ENCODE measurements at places on chromosomes 7 and 10.

- no peak for DNase-seq
Observed at GRCh38 chr7:34011696-34012095, 106.4 kb downstream of the BMPER start.

GRCh38 chr10:70575874-70576802 is 26.4 kb downstream of the PRF1 start:
- peak; percentile 94 for DNase-seq

- no peak for DNase-seq
Observed at GRCh38 chr7:21104124-21104500, 317.4 kb upstream of the SP8 start.

DNA sequence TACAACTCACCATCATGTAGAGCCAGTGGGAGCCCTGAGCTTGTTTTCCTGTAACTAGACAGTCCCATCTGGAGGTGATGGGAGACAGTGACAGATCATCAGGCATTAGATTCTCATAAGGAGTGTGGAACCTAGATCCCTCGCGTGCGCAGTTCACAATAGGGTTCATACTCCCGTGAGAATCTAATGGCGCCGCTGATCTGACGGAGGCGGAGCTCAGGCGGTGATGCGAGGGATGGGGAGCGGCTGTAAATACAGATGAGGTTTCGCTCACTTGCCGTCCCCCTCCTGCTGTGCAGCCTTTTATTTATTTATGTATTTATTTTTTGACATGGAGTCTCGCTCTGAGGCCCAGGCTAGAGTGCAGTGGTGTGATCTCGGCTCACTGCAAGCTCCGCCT is 139.3 kb downstream of the CAMK1D start:
- DNase-seq = no peak

GRCh38 chr10:104646146-104646545 is 5.1 kb downstream of the SORCS3 start:
- no peak for DNase-seq

DNA sequence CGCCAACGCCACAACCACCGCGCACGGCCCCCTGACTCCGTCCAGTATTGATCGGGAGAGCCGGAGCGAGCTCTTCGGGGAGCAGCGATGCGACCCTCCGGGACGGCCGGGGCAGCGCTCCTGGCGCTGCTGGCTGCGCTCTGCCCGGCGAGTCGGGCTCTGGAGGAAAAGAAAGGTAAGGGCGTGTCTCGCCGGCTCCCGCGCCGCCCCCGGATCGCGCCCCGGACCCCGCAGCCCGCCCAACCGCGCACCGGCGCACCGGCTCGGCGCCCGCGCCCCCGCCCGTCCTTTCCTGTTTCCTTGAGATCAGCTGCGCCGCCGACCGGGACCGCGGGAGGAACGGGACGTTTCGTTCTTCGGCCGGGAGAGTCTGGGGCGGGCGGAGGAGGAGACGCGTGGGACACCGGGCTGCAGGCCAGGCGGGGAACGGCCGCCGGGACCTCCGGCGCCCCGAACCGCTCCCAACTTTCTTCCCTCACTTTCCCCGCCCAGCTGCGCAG is 424 bp downstream of the EGFR start:
- no peak for DNase-seq

GRCh38 chr10:72146071-72146470 is 57.7 kb upstream of the SPOCK2 start:
- no peak for DNase-seq

GRCh38 chr7:94998266-94999068 is 91.1 kb downstream of the PPP1R9A start:
- DNase-seq = no peak

- DNase-seq = peak; percentile 43
Observed at GRCh38 chr10:79904671-79905321, 44.1 kb downstream of the SFTPD start.

DNA sequence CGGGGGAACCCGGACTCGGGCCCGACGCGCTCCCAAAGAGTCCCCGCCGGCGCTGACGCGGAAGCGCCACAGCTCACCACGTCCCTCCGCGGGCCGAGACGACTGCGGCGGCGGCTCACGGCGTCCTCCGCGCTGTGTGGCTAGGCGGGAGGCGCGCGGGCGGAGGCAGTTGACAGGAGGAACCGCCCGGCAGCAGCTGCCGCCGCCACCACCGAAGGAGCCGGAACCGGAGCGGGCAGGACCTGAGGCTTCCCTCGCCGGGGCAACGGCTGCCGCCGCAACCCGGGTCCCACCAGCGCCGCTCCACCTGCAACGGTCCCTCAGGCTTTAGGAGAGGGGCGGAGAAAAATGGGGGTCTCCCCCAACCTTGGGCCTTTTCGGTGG is 334 bp downstream of the ZNF800 start:
- no peak for DNase-seq

DNA sequence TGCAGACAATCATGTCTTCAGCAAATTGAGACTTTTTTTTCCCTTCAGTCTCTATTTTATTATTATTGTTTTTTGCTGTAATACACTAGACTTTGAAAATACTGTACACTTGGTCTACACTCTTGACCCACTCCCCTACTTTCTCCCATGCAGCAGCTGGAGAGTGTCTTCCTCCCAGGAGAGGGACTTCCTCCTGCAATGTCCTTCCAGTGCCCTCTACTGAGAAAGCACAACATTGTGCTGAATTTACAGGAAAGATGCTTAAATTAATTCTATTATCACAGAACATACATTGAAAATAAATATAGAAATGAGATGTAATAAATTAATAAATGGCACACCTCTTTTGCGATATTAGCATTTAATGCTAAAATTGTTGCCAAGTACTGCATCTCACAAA is 411.3 kb downstream of the CCSER2 start:
- DNase-seq = no peak

GRCh38 chr10:61304746-61305145 is 148.4 kb downstream of the TMEM26 start:
- DNase-seq = no peak

DNA sequence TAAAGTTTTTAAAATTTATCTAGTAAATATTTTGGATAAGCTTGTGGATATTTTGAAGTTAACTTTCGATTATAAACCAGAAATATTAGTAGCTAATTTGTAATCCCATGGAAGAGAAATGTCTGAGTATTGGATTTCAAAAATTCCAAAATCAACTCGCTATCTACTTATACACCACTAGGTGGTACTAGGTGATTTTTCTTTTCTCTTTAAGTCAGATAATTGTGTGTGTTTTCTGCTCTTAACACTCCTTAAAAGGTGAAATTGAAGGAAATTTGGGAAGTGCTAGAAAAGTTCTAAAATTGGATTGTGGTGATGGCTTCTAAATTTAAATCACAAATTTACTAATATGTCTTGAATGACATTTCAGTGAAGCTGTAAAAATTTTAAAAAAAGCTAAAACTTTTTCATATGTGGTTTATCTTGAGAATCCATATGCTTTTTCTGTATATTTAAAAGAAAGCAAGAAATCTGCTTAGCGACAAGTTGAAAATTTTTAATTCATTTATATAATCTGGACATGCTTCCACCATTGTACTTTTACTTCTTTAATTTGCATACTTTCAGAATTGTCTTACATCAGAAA is 90.2 kb downstream of the IPMK start:
- peak; percentile 56 for DNase-seq

- no peak for DNase-seq
Observed at GRCh38 chr7:91628742-91629141, 251.8 kb downstream of the MTERF1 start.

DNA sequence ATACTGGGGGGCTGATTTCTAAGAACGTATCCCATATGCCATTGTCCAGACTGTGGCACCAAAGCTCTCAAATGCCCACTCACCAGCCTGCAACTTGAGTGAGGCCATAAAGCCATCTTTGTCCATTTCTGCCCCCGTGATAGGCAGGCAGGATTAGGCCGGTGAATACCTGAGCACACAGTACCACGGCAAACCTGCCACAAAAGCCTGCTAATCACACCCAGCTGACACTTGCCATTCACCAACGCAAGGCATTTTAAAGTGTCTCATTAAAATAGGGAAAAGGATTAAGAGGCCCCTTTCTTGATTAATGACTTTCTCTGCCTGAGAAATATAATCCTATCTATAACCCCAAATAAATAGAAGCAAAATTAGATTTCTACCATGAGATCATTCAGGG is 111.4 kb upstream of the NANOS1 start:
- DNase-seq = no peak

- peak; percentile 79 for DNase-seq
Observed at GRCh38 chr7:29878081-29878688, 71.9 kb downstream of the WIPF3 start.

DNA sequence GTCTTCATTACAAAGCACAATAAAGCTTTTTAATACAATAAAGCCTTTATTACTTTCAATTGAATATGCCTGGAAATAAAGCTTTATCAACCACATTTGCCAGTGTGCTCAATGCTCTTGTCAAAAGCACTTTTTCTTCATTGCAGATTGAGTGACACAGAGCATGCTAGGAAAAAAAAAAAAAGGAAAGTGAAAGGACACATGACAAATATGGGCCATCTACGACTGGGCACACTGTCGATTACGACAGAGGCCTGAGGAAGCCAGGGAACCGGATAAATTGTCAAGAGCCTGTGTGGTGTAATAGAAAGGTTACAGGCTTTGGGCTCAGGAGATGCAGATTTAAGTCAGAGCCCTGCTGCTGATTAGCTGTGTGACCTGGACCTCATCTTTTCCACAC is 84.8 kb upstream of the LRGUK start:
- DNase-seq = no peak

GRCh38 chr7:148507787-148508186 is 82.8 kb upstream of the C7orf33 start:
- DNase-seq = no peak

GRCh38 chr10:121654021-121654545 is 55.8 kb upstream of the FGFR2 start:
- no peak for DNase-seq

DNA sequence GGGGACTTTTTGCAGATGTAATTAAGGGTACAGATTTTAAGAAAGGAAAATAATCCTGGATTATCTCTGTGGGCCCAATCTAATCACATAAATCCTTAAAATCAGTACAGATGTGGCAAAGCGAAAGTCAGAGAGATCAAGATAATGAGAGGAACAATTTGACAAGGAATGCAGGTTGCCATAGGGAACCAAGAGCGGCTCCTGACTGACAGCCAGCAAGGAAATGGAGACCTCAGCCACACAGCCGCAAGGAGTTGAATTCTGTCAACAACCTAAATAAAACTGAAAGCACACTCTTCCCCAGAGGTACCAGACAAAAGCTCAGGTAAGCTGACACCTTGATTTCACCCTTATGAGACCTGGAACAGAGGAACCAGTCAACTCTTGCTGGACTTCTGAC is 3.4 kb upstream of the PNPLA8 start:
- no peak for DNase-seq

- peak; percentile 85 for DNase-seq
Observed at GRCh38 chr10:97689559-97690020, 2.5 kb upstream of the AVPI1 start.

DNA sequence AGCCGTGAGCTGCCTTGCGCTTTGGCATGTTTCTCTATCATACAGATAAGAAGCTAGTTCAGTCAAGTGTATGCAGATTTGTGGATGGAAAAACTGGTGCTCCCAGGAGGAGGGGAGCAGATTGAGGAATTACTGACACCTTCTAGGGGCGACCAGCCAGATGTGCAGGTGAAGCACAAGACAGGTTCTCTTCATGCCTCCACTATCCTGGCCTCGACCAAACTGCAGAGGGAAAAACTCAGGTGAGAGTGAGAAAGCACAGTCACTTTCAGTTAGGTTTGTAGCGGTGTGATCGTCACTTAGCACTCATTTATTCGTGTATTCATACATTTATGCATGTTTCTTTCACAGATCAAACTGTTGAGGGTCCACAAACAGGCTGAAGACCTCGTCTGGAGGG is 600 bp upstream of the DBNL start:
- no peak for DNase-seq

- no peak for DNase-seq
Observed at GRCh38 chr7:23247603-23248335, 1.2 kb downstream of the GPNMB start.

- no peak for DNase-seq
Observed at GRCh38 chr7:88116235-88116795, 103.5 kb downstream of the SRI start.

Data from hematopoietic multipotent progenitor cell treated with erythropoietin and hydrocortisone succinate and interleukin-3 and kit ligand, for 8 days (in vitro differentiated cells).